CD4-positive, alpha-beta T cell (primary cell): ENCODE measurements at places on chromosomes 2 and 18.

GRCh38 chr2:156437272-156437930 is 1.2 kb downstream of the GPD2 start:
- peak; percentile 40 for DNase-seq

DNA sequence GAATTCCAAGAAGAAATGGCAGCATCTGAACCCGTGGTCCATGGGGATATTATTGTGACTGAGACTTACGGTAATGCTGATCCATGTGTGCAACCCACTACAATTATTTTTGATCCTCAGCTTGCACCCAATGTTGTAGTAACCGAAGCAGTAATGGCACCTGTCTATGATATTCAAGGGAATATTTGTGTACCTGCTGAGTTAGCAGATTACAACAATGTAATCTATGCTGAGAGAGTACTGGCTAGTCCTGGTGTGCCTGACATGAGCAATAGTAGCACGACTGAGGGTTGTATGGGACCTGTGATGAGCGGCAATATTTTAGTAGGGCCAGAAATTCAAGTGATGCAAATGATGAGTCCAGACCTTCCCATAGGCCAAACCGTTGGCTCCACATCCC is 34.4 kb upstream of the DSG3 start:
- DNase-seq = no peak

- DNase-seq = no peak
These were observed 554 bp downstream of the FEV start for GRCh38 chr2:218984239-218985020.

GRCh38 chr2:48474574-48475298 is 55.2 kb upstream of the STON1 start:
- DNase-seq = no peak

DNA sequence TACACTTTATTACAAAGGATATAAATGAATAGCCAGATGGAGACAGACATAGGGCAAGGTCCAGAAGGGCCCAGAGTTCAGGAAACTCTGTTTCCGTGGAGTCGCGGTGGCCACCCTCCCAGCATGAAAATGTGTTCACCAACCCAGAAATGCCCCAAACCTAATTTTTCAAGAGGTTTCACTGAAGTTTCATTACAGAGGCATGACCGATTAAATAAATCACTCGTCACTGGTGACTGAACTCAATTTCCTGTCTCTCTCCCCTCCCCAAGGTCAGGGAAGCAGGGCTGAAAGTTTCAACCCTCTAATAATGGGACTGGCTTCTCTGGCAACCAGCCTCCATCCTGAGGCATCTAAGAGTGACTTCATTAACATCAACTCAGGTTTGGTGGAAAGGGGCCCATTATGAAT is 22.4 kb downstream of the USP40 start:
- DNase-seq = no peak

GRCh38 chr2:206240327-206240726 is 34.1 kb upstream of the ZDBF2 start:
- DNase-seq = no peak

- DNase-seq = peak; percentile 9
These were observed 479 bp downstream of the RAB11FIP5 start for GRCh38 chr2:73112026-73112912.

DNA sequence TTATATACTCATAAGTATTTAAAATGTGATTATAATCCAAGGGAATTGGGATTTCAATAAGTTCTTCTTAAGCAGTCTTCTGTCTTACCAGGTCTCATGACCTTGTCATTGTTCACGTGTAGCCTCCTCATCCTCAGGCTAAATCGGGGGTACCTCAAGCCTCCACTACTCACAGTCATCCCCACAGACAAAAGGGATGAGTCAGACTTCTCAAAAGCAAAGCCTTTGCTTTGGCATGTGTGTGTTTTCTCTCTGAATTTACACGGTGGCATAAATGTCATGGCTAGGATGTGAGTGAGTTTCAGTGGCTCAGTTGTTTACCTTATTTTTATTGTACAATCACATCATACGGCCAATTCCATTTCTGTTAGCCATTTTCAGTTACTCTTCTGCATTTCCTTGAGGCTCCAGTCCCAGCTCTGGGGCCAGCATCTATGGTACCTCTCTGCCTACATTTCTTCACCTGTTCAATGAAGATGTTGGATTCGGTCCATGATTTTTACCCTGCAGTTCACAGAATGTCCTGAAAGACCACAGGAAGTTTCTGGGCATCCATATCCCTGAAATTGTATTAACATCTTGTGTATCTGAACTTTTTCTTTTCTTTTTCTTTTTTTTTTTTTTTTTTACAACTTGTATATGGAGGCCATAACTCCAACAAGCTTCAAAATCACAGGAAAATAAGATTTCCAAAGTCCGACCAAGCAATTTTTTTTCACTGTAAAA is 195.3 kb downstream of the FHOD3 start:
- no peak for DNase-seq
